ENCODE measurements at places on chromosomes 3 and 15. TPM values are rescaled to one million over a fixed set of nuclear protein-coding genes. Genes with fewer than 3 reads are reported as not detected.

COL6A5 gene
- total RNA-seq = not detected

NME9 gene
- total RNA-seq = 0.13 TPM

TP63 gene
- not detected for total RNA-seq

PYGO1 gene
- total RNA-seq = 9.9 TPM

CCRL2 gene
- 0.97 TPM for total RNA-seq

ZNF660 gene
- total RNA-seq = 2.6 TPM

CHRM5 gene
- not detected for total RNA-seq

SEC22A gene
- 23.4 TPM for total RNA-seq

CISH gene
- total RNA-seq = not detected

ATP6V1A gene
- total RNA-seq = 54.8 TPM

TGM5 gene
- 0.24 TPM for total RNA-seq

GRCh38 chr3:105285653-105286241 lies 81.0 kb upstream of the ALCAM start:
- DNase-seq = no peak

DNA sequence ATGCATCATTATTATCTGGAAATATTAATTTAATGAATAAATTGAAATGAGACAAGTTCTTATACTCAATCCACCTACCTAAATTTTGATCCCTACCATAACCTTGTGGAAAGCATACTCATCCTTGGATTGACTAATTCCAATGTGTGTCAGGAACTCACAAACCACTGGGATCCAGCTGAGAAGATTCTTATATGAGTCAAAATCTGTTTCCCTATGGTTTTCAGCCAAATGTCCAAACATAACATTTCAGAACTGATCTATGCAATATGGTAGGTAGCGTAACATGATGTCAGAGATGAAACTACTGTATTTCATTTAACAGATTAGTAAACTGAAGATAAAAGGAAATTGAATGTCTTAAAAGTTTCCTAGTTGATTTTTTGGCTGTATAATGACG lies 250.0 kb downstream of the PLOD2 start:
- DNase-seq = no peak

GRCh38 chr3:111509308-111509707 lies 32.7 kb upstream of the CD96 start:
- DNase-seq = no peak

DNA sequence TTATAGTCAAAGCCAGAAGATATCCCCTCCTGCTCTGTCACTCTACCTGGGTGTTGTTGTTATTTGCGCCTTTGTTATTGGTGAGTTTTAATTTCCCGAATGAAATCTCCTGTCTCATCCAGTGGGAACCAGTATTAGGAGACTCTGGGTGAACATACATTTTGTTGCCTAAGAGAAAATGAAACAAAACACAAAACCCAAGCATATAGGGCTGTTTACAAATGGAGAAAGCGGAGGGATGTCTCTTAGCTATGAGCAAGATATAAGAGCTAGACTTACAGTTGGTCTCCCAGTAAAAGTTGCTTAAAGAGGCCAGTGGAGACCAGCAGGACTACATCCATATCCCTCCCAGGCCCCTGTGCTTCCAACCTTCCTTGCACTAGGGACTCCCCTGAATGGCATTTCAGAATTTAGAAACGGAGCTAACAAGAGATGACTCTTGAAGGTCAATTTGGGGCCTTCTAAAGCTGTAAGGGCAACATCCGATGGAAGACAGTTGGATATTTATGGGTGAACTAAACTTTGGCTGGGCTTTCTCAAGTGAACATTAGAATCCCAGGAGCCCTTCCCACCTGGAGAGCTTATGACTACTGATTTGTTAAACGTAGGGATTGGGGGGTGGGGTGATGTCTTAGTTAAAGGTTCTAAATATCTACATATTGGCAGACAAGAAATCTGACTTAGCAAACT lies 2.7 kb downstream of the EOMES start:
- DNase-seq = no peak

DNA sequence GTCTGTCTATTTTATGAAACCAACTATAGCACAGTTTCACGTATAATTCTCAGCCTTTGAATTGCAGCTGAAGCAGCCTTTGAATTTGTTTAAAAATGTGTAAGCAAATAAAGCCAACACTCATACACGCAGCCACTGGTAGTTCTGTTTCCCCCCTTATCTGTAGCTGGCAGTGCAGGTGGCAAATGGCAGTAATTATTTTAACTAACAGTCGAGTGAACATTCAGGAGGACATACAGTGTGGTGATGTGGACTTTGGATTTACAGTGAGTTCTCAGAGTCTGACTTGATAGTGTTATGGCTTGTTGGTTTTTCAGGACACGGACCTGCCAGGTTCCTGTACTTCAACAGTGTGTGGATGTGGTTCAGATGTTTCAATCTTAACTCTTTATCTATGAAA lies 64.0 kb upstream of the SKOR1 start:
- DNase-seq = no peak

- DNase-seq = no peak
These were observed 127.6 kb downstream of the SOX2 start for GRCh38 chr3:181839039-181839915.

DNA sequence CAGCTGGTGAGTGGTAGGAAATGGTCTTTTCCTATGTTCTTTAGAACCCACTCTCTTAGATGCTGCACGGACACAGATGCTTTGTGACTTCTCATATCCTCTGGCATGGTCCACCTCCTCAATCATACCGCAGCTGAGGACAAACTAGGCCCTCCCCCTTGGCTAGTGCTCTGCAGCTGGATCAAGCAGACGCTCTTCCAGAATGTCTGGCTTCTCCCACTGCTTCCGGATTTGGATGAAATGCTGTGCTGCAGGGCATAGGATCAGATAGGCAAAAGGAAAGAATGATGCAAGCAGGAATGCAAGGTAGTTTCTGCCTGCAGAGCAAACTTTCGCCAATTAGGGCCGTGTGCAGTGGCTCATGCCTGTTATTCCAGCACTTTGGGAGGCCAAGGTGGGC lies 75.7 kb upstream of the SLC4A7 start:
- no peak for DNase-seq

DNA sequence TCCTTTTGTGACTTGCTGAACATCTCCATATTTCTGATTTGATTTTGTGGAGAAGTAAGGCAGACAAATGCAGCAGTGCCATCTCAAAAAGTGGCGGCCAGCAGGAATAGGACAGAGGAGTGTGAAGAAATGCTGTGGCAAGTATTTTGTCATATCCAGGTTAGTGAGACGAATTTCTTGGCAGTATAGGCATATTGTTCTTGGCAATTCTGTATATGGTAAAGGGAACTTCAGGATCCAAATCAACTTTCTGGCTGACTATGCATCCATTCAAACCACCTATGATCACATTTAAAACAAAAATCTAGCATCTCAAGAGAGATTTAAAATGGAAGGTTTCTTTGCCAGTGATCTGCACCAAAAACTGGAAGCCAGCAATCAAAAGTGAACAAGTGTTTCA lies 228.0 kb downstream of the DTWD1 start:
- DNase-seq = no peak

- DNase-seq = no peak
These were observed 102.0 kb upstream of the BHLHE40 start for GRCh38 chr3:4877173-4877787.

GRCh38 chr3:127185962-127186674 lies 6.8 kb upstream of the PRR23E start:
- no peak for DNase-seq

DNA sequence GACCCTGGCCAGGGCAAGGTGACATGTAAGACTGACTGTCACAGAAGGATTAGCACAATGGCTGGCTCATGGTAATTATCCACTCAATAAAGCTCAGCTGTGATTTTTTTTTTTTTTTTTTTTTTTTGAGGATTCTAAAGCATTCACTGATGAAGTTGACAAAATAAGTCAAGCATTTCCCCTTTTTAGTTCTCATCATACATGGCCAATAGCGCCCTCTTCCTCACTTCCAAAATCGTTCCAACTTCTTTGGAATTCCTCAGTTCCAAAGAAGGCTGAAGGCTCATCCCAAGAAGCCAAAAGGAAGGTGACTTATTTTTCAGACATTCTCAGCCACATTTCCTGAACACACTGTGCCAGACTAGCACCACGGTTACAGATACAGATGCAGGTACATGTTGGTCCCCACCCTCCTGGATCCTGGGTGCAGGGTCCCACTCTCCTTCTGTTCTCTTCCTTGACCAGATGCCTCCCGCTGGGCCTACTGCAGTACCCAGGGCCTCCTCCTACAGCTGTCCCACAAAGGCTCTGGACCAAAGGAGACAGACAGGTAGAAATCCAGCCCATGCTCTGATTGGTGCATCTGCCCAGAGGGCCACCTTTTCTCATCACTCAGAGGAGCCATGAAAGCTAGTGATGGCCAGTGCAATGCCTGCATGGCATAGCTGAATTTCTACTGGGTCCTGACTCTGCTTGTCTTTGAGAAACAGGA lies 202.6 kb downstream of the UACA start:
- no peak for DNase-seq

DNA sequence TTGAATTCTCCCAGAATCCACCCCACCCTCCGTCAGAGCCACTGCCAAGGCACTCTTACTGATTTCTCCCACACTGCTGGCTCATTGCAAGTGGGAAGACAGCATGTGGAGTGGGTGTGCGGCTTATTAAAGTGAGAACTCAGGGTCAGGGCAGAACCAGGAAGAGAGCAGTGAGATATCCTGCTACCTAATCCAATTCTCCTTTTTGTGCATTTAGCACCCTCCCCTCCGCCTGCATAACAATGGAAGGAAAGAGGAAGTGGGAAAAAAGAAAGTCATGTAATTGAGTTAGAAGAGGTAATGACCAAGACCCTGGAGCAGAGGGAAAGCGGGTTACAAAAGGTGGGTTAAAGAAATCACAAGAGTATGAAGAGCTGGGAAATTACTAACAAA lies 27.8 kb upstream of the PIK3CB start:
- DNase-seq = no peak

- DNase-seq = no peak
These were observed 2.2 kb upstream of the SNRK start for GRCh38 chr3:43284171-43284570.

GRCh38 chr3:177426878-177427495 lies 229.7 kb upstream of the TBL1XR1 start:
- DNase-seq = no peak

DNA sequence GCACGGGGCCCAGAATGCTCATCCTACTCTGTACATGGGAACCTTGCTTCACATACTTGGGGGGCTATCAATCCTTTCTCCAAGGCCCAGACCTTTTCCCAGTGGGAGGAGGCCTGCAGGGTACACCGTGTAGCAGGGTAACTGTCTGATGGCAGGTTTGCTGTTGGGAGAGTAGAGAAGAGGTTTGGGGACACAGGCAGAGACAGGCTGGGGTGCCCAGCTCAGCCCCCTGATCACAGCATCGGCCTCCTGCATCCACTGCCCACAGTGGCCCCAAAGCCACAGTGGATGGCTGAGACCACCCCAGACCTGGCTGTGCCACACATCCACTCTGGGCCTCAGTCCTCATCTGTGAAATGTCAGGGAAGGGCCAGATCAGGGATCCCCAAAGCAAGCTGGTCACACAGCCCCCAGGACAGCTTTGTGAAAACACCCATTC lies 5.6 kb downstream of the CHRNA3 start:
- no peak for DNase-seq

- DNase-seq = no peak
These were observed 752.0 kb upstream of the GRM7 start for GRCh38 chr3:6108957-6109356.

DNA sequence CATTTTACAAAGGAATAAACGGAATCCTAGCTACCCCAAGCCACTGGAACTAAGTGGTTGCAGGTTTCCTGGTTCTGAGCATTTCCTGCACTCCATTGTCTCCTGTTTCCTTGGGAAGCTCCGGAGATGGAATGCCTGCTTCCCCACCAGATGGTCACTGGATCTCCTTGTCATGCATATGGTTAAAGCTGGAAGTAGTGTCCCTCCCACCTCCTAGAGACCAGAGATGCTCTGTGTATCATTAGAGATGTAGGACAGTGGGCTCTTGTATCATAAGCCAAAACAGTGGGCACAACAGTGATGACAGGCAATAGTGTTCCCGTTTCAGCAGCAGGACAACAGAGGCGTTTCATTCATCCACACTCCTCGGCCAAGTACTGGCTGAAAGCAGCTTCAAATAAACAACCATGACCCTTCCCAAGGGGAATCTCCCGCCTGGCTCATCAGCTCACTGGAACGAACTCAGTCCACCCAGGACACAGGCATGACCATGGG lies 136.2 kb upstream of the EIF1B start:
- DNase-seq = no peak

DNA sequence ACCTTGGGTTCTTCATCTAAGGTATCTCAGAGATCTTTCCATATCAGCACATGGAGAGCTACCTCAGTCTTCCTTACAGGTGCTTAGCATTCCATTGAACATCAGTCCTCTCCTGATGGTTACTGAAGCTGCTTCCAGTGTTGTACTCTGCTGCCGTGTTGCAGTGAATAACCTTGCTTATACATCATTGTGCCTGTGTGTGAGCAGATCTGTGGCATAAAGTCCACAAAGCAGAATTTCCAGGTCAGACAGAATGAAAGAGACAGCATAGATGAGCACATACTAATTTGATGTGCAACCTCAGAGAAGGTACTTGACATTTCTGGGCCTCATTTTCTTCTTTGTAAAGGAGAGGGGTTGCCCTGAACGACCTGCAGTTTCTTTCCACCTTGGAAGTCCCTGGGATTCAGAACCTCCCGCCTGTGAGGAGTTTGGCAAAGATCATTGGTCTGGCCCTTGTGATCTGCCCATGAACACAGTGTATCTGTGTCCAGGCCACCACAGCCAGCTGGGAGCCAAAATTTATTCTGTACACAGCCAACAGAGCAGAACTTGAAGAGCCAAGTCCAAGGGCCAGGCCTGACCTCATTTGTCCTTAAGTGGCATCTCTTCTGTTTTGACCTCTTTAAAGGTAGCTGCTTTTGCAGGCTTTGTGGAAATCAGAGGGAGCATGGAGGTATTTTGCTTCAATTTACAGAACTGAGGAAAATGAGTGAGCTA lies 57.2 kb upstream of the SLC7A14 start:
- DNase-seq = no peak

DNA sequence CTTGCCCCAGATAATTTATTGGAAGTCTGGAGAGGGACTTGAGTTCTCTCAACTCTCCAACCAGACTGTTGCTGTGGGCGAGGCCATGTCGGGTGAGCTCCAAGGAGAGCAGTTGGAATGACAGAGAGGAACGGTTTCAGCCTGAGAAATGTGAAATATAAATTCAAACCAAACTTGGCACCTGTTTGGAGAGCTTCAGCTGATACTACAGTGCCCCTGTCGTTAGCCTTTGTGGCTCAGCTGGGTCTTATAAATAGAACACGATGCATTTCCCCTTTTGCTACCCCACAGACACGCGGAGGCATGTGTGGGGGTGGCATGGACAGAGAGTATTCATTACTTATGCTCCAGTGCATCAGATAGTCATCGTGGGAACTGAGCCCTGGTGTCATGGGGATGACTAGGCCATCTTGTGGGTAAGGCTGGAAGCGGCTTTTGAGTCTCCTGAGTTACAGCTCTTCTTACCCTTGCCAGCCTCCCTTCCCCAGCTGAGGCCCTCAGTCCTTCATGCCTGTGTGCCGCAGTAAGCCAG lies 15.6 kb downstream of the SMAD3 start:
- peak; percentile 79 for DNase-seq

- no peak for DNase-seq
These were observed 220.2 kb downstream of the SHQ1 start for GRCh38 chr3:72628065-72628464.

- DNase-seq = no peak
These were observed 100.4 kb upstream of the PPP2R3A start for GRCh38 chr3:135865085-135865484.

- DNase-seq = no peak
These were observed 11.5 kb downstream of the GATA2 start for GRCh38 chr3:128481438-128481942.
